ENCODE measurements at places on chromosomes 1 and 21.

- DNase-seq, result no peak
These were observed 618 bp downstream of the TRAPPC10 start for GRCh38 chr21:44012474-44013379.

- DNase-seq, result no peak
These were observed 9.8 kb upstream of the SMAP2 start for GRCh38 chr1:40363721-40364120.

- DNase-seq, result no peak
These were observed 27.5 kb downstream of the ATP8B2 start for GRCh38 chr1:154352581-154353459.

- no peak for DNase-seq
These were observed 205.4 kb upstream of the FMN2 start for GRCh38 chr1:239886266-239886665.

DNA sequence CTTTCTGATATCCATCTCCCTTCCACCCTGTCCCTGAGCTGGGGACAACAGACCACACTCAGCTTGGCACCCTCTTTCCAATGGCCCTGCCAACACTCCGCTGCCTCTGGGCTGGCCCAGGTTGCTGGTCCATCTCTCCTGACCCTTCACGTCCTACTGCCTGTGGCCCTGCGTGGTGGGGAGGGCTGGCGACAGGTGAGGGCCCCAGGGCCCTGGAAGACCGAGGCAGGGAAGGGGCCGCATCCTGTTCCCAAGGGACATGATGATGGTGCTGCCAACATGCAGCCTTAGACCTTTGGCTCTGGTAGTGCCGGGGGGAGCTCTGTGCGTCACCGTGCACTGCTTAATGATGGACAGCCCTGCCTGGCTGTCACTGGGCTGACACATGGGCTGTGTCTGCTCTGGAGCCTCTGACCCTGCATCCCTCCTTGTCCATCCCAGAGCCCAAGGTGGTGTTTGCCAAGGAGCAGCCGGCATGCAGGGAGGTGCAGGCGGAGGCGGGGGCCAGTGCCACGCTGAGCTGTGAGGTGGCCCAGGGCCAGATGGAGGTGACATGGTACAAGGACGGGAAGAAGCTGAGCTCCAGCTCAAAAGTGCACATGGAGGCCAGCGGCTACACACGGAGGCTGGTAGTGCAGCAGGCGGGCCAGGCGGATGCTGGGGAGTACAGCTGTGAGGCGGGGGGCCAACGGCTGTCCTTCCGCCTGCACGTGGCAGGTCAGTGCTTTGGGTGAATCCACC, 65.2 kb downstream of the OBSCN start:
- no peak for DNase-seq

Measured in GM12864 (cell line).